ENCODE measurements at places on chromosomes 5 and 9.

GRCh38 chr9:4661611-4662010 is 483 bp upstream of the PLPP6 start:
- DNase-seq, result no peak

GRCh38 chr5:96340357-96340756 is 92.7 kb downstream of the PCSK1 start:
- DNase-seq, result no peak

DNA sequence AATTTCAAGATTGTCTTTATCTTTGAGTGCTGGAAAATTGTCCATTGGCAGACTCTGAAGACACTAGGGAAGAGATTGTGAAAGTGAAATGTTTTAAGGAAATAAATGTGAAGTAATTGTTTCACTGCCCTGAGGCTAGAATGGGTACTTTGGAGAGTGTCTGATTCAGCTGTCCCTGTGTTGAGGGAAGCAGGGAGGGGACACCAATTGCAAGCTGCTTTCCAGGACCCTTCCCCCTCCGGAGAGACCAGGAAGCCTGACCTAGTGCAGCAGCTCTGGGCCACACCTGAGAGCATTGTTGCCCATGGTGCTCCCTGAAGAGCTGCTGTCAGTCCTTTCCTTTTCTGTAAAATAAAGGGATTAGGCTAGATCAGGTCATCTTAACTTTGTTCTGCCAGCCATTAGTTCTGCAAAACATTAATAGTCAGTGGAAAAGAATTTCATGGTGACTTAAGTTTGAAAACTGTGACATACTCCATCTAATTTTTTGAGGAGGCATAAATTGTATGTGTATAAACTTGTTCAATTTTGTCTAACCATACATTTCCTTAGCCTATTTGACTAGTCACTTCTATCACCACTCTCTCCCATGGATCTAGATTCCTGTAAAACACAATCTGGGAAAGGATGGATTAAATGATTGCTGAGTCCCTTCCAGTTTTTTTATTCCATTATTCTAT is 18.8 kb downstream of the MAP1B start:
- no peak for DNase-seq

- no peak for DNase-seq
Observed at GRCh38 chr9:19101203-19101602, 1.5 kb downstream of the HAUS6 start.

- no peak for DNase-seq
Observed at GRCh38 chr5:35820735-35821134, 36.0 kb upstream of the IL7R start.

- DNase-seq, result no peak
Observed at GRCh38 chr9:22354699-22355384, 91.8 kb upstream of the DMRTA1 start.

DNA sequence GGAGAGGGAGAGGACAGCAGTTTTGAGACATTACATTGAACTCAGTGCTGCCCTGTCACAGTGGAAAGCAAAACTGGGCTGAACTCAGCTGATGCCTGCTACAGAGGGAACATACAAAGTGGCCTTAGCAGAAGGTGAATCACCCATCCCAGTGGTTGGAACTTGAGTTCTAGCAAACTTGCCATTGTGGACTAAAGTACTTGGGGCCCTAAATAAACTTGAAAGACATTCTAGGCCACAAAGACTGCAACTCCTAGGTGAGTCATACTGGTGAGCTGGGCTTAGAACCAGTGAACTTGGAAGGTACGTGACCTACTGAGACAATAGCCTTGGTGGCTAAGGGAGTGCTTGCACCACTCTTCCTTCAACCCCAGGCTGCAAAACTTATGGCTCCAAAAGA is 155.7 kb upstream of the RIOK2 start:
- no peak for DNase-seq

- no peak for DNase-seq
Observed at GRCh38 chr5:178333821-178334481, 101.3 kb upstream of the PHYKPL start.

GRCh38 chr5:138514021-138514420 is 29.0 kb downstream of the ETF1 start:
- no peak for DNase-seq

DNA sequence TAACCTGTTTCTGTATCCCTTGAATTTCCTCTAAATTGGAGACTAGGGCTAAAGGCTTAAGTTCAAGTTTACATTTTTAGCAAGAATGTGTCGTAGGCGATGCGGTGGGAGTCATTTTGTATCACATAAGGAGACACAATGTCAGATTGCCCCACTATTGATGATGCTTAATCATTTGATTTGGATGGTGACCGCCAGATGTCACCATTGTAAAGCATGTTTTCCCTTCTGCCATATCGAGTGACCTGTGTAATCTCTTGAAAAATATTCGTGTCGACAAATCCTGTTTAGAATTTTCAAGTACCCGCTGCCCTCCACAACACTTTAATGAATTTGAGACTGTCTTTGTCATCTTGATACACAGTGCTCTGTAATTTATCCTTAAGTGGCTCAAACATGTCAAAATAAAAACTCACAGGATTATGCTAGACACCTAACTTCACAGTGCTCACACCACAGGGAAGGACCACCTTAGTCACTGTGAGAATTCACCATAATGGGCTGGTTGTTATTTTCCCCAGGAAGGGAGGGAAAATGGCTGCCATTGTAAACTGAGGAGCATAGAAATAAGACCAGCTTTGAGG is 34.5 kb upstream of the SLC46A2 start:
- DNase-seq, result no peak

DNA sequence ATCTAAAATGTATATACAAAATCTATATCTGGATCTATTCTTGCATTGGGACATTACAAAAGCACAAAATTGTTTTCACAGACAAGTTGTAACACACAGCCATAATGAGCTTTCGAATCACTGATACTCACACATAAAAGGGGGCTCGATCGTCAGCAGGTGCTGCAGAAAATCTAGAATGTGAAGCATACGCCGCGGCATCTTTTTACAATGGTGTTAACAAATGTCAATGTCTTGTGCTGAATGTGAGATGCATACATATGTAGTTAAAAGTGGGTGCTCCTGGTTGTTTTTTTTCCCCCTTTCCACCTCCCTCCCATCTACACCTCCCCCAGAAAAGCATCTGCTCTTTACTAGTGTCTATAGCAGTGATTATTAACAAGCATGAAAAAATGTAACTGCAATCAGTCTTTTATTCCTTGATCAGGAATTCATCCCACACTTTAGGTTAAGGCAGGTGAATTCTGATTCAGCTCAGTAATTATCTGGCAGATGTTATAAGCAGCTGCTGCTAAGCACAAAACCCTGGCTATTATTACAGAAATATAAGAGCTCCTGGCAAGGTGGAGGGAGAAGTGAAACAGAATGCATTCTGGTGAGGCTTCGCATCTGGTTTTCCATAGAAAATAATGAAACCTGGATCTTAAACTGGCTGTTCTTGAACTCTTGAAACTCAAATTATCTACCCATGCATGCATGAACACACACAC is 114.1 kb downstream of the MPDZ start:
- DNase-seq, result no peak

DNA sequence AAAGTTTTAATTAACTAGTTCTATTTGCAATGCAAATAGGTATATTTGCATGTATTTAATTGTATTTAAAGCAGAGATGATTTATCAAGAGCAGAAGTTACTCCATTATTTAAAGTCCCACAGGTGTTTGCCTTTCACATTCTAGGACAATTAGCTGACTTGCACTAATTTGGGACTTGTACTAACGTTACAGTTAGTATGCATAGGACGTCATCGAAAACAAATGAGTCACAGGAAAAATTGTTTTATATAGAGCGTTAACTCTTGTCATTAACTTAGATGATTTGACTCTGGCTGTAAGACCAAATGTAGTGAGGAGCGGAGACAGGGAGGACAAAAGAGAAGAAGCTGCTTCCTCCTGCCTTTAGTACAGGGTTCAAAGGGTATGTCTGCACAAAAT is 126.1 kb upstream of the IFNE start:
- DNase-seq, result no peak

GRCh38 chr9:109448223-109448622 is 49.9 kb downstream of the PTPN3 start:
- no peak for DNase-seq

DNA sequence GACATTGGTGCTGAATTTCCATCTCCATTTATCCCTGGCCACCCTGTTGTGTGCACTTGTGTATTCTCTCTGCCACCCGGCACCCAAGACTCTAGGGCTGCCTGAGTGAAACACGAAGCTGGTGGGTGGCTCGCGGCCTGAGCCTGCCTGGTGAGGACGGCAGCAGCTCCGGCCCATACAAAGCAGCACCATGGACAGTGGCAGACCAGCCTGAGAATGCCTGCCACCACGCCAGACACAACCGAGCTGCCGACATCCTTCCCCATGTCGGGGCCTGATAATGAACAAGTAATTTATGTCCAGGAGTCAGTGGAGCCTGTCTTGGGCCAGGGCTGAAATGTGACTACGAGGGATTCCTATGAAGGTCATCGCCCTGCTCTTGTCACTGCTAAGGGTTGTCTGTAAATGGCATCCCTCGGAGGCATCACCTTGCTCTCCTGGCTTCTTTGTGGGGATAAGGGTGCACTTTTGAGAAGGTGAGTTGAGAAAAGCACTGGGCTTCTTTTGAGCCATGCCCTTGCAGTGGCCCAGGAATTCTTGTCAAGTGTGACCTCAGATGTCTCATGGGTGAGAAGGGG is 175.7 kb downstream of the MELK start:
- no peak for DNase-seq

DNA sequence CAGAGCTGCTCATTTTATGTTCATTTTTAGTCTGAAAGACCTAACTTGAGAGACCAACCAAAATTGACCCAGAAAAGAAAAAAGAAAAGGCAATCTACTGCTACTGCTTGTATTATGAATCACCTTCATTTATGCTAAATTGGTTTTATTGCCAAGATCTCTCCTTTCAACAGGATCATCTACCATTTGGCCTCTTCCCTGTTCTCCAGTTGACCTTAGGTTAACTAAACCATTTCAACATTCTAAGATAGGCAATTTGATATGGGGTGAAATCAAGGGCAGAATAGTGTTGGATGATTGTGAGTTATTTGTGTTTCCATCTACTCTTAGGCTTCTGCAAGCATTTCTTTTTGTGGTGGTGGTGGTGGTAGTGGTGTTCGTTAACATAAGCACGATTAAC is 48.3 kb upstream of the POU4F3 start:
- DNase-seq, result no peak

DNA sequence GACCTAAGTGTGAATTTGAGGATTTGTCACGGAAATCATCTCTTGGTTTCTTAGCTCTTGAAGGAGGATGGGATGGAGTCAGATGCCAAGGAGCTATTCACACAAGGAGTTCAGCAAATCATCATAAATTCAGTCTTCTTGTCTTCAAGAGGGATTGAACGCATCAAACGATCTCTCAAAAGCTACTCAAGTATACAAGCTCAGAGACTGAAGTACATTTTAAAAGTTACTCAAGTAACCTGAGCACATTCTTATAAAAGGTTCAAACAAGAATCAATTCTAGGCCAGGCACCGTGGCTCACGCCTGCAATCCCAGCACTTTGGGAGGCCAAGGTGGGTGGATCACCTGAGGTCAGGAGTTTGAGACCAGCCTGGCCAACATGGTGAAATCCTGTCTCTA is 21.1 kb upstream of the GOLPH3 start:
- no peak for DNase-seq

GRCh38 chr9:77021291-77021894 is 1.9 kb downstream of the FOXB2 start:
- no peak for DNase-seq

- no peak for DNase-seq
Observed at GRCh38 chr9:29297592-29297991, 1724.3 kb upstream of the C9orf72 start.

GRCh38 chr5:32450952-32451351 is 6.4 kb upstream of the ZFR start:
- no peak for DNase-seq

DNA sequence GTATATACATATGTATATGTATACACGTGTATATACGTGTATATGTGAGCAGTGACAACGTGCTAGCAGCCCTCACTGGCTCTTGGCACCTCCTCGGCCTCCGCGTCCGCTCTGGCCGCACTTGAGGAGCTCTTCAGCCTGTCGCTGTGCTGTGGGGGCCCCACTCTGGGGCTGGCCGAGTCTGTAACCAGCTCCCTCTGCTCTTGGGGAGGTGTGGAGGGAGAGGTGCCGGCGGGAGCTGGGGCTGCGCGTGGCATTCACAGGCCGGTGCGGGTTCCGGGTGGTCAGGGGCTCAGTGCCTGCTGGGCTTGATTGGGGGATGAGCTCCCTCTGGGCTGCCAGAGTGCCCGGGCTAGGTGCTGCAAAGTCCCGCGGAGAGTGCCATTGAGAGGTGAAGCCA is 24.1 kb upstream of the OSMR start:
- no peak for DNase-seq

- no peak for DNase-seq
Observed at GRCh38 chr9:14769230-14769571, 46.7 kb upstream of the CER1 start.

DNA sequence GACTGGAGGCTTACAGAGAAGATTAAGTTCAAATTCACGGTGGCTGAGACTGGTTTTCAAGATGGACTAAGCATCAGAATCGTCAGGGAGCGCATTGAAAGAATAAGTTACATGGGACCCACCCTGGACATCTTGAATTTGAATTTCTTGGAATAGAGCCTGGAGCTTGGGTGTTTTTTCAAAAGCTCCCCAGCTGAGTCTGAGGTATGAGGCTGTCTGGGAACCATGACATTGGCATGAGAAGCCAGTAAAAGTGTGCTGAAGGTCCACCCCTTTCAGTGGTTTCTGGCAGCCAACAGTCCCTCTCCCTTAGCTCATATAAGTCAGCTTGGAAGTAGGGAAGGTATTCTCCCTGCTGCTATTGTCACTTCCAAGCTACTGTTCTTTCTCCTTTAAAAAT is 97.8 kb downstream of the MAST4 start:
- DNase-seq, result no peak

GRCh38 chr5:24817966-24818365 is 173.2 kb upstream of the CDH10 start:
- no peak for DNase-seq

DNA sequence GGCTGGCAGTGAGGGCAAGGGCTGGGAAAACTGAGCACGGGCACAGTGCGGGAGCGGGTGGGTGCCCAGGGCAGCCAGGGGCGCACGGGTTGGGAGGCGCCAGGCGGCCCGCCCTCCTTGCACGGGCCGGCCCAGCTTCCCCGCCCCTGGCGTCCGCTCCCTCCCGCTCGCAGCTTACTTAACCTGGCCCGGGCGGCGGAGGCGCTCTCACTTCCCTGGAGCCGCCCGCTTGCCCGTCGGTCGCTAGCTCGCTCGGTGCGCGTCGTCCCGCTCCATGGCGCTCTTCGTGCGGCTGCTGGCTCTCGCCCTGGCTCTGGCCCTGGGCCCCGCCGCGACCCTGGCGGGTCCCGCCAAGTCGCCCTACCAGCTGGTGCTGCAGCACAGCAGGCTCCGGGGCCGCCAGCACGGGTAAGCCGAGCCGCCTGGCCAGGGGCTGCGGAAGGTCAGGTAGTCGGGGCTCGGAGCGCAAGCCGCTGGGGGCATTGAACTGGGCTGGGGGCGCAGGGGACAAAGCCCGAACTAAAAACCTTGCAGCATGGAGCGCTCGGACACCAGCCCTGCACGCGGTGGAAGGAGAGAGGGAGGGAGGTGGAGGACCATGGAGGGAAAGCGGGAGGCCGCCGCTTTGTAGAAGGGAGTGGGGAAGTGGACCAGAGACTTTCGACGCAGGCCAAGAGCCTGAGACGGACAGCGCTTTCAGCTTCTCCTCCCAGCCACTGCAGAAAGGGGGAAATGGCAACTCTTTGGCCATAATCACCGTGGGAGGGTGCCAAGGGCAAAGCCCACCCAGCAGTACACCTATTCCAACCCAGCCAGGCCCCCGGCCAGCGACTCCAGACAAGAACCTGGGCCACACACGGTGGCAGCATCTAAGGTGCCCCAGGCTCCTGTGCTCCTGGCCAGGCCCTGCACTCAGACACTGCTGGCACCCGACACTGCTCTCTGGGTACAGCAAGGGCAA is at the start of gene TGFBI:
TSS of gene TGFBI (plus strand) at position 207 of the 961 bp plus-strand sequence. CDS start at position 275, 68 bp downstream.
- no peak for DNase-seq

- no peak for DNase-seq
Observed at GRCh38 chr9:36021968-36022367, 14.7 kb upstream of the RECK start.

Data from iPS DF 19.7 (cell line).